ENCODE measurements at places on chromosomes 5 and 9. TPM values are rescaled to one million over a fixed set of nuclear protein-coding genes. Genes with fewer than 3 reads are reported as not detected.

Gene CDX1
- total RNA-seq = not detected

Gene ORM2
- 0.59 TPM for total RNA-seq

Gene KCNMB1
- total RNA-seq = not detected

Gene SNAPC3
- 26.1 TPM for total RNA-seq

Gene ACTL7A
- not detected for total RNA-seq

Gene PPP3R2
- not detected for total RNA-seq

GRCh38 chr5:151614565-151614964, 23.4 kb upstream of the FAT2 start:
- DNase-seq = no peak

GRCh38 chr9:130908146-130908877, 11.7 kb upstream of the QRFP start:
- DNase-seq = no peak

DNA sequence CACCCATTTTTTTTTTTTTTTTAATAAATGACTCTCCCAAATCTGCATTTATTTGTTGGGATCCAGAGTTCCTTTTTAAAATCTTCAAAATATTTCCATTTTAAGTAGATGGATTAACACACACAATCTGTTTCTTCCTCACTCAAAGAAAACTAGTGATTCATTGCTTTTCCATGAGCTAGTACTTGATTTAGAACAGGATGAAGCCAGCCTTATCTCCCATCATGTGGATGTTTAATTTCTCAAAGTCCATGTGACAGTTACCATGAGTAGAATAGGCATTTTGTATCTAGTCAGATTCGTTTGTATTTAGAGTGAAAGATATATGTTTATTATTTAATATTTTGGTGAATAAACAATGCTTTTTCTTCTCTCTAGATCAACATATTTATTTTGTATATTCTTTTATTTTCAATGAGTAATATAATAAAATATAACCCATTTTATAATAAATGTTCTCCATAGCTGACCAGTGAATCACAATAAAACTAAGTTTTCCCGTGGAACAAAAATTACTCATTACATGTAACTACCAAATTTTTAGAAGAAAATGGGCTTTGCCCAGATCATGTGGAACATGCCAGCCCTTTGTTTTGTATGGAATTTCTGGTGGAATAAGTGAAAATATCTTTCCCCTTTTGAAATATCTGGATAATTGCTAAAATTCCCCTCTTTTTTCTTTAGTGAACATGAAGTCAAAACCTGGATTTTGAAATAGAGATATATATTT, 54.9 kb upstream of the RPS23 start:
- DNase-seq = no peak

DNA sequence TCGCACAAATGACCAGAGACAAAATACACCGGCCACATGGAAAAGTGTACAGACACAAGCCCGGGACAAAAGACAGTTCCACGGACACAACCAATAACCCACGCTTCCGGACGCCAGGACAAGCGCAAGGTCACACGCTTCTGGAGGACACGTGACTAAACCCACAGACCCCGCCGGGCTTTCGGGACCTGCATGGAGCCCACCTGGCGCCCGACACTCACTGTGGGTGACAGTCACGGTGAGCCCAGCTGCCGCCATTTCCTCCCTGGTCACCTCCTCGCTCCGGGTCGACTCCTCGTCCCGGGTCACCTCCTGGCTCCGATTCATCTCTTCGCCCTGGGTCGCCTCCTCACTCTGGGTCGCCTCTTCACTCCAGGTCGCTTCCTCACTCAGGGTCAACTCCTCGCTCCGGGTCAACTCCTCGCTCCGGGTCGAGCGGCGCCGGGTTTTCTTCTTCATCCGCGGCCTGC, 470 bp downstream of the BAG1 start:
- DNase-seq = no peak

- DNase-seq = no peak
Measured at GRCh38 chr9:128253140-128253990, 22.4 kb downstream of the GOLGA2 start.

DNA sequence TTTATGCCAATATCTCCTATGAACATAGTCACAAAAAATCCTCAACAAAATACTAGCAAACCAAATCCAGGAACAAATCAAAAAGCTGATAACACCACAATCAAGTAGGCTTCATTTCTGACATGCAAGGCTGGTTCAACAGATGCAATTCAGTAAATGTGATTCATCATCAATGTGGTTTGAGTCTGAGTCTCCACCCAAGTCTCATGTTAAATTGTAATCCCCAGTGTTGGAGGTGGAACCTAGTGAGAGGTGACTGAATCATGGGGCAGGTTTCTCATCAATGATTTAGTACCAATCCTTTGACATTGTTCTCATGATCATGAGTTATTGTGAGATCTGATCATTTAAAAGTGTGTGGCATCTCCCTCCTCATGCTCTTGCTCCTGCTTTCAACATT, 1072.7 kb downstream of the NR2F1-AS1 start:
- no peak for DNase-seq

- no peak for DNase-seq
Measured at GRCh38 chr9:37669232-37669631, 18.5 kb downstream of the FRMPD1 start.

DNA sequence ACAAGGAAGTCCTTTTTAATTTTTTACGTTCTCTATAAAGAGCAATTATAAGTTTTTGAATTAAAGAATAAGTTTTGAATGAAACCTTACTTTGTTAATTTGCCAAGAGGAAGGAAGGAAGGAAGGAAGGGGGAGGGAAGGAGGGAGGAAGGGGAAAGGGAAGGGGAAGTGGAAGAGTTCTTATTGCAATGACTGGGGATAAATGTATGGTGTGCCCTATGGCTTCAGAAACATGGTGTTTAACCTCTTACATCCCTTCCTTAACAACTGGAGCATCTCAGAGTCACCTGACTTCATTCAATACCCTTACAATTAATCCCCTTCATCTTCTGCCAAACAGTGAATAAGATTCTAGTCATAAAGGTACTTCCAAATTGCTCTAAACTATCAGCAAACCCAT, 16.0 kb downstream of the CEMIP2 start:
- no peak for DNase-seq

Data from HCT116 (cell line).